Ascending aorta (tissue), 2 donors: ENCODE measurements at places on chromosomes 16 and 17. TPM values are rescaled to one million over a fixed set of nuclear protein-coding genes. Genes with fewer than 3 reads are reported as not detected.

DNA sequence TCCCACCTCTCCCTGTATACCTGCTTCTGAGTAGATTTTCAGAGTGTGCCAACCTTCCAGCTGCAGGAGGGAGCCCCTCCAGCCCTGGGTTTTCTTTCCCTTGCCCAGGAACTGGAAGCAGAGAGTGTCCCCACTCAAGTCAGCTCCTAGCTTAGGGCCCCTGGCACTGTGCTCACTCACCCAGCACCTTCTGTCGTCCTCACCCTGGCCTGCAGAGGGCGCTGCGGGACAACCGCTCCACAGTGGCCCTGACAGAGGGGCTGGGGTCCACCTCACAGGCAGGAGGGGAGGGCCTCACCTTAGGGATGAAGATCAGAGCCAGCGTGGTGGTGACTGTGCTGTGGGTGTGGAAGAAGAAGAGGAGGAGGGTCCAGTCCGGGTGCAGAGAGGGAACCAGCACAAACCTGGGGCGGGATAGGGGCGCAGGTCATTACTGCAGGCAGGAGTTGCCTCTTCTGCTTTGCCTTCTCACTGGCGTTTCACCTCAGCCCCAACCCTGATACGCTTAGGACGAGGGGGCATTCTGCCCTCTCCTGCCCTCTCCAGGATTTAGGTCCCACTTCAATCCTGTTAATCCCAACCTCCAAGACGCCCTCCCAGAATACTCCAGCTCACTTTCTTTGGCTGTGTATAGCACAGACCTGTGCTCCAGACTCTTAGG lies 10.0 kb downstream of the GPR179 start:
- DNase-seq, result no peak

The DPEP1 gene
- not detected for total RNA-seq

The CDH16 gene
- total RNA-seq, result not detected

The PHOSPHO1 gene
- not detected for total RNA-seq

DNA sequence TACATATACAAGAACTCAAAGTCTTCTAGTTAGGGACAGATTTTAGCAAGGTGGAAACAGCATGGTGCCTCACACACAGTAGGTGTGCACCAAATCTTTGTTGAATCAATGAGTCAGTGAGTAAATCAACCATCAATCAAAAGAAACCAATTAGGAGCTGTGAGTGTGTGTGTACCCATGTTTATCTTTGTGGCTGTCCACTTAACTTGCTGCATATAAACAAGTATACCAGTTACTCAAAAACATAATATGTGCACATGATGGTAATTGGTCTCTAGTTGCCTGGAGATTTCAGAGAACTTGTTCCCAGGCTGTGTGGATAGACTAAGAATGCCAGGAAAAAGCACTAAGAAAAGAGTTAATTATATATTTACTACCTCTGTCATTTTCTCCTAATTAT lies 272.2 kb upstream of the CCL2 start:
- no peak for DNase-seq
